HEK293T (cell line): ENCODE measurements at places on chromosomes 2 and 18.

GRCh38 chr18:5662586-5663090 is 118.8 kb upstream of the EPB41L3 start:
- DNase-seq: no peak

DNA sequence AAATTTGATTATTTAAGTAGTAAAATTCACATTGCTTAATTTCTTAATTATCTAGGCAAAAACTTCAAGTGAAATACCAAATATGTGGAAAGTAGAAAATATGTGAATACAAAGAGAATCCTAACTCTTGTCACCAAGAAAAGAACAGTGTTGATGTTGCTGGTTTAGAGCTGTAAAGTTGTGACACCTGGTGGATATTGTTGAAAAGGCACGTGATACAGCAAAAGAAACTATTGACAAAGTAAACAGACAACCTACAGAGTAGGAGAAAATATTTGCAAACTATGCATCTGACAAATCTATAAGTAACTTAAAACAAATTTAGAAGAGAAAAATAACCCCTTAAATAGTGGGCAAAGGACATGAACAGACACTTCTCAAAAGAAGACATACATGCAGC is 25.6 kb upstream of the ZC3H15 start:
- no peak for DNase-seq

- DNase-seq: no peak
These were observed 62.0 kb upstream of the NEUROD1 start for GRCh38 chr2:181742361-181742760.

DNA sequence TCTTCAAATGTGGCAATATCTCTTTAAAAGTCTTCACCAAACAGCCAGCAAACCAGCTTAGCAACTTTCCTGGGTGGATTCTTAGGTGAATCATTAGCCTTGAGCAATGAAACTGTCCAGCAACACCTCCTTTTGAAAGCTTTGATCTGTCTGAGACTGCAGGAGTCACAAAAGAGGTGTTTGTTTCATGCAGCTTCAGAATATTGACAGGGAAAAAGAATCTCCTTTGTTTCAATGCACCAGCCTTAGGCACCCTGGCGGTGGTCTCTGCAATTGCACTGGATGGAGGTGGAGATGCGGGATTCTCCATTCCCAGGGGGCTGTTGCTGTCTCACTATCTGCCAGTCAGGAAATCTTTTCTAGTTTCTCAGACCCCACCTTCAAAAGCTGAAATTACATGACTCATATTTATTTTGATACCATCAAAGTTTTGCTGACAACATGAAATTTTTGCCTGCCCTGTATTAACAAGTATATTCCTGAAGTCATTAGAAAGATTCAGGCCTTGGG is 76.0 kb upstream of the DSG1 start:
- peak; percentile 81 for DNase-seq

- DNase-seq: no peak
These were observed 48.3 kb upstream of the NRP2 start for GRCh38 chr2:205633994-205634393.

DNA sequence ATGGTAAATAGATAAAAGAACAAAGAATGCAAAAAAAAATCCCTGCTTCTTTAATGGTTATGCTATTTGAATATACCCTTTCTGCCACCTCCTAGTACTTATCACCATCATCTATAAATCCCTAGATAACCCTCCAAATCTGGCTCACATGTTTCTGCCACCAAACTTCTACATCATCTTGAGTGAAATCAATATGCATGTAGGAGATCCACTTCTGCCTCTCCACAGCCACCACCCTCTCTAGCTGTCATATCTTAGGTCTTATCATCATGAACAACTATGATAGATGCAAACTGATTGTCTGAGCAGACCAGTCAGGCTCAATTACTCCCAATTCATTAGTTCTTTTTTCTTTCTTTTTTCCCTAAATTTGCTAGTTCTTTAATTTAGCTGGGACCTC is 55.3 kb downstream of the STRN start:
- DNase-seq: no peak

- DNase-seq: peak; percentile 57
These were observed 86.0 kb downstream of the OSBPL6 start for GRCh38 chr2:178280244-178280852.

- no peak for DNase-seq
These were observed 1241.1 kb upstream of the LRRTM1 start for GRCh38 chr2:81545626-81546025.
